ENCODE measurements at places on chromosomes 6 and 20.

DNA sequence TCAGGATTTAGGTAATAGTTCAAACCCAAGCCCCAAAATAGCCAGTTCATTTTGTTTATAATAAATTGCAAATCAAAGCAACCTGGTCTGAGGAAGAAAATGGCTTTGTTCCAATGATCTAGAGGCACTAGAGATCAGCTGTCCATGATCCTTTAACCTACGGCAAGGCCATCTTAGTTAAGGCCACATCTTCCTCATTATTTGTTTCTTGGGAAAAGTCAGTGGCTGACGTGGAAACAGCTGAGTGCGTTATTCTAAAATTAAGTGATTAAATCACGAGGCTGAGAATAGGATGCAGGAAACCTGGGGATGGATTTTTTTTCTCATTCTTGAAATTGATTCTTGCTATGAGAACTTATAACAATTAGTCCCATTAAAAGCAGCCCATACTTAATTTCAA lies 10.1 kb upstream of the TENT5A start:
- no peak for DNase-seq

GRCh38 chr20:63381781-63382431 lies 20.8 kb upstream of the CHRNA4 start:
- DNase-seq, result no peak

DNA sequence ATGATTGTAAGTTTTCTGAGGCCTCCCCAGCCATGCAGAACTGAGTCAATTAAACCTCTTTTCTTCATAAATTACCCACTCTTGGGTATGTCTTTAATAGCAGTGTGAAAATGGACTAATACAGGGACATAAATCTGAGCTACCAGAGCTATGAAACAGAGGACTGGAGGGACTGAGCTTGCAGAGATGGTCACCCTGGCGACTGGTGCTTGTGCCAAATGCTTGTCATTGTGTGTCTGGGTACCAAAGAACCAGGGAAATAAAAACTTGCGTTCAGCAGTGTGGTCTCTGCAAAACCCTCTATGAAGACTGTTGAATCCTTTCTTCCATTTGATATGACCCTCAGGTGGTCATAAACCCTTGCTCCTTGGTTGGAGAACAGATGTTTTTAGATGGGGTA lies 105.1 kb upstream of the PRL start:
- DNase-seq, result no peak

GRCh38 chr20:44395461-44396340 lies 40.2 kb downstream of the HNF4A start:
- no peak for DNase-seq

GRCh38 chr20:37946946-37947345 lies 44.0 kb downstream of the VSTM2L start:
- no peak for DNase-seq

GRCh38 chr20:62736407-62737071 lies 27.9 kb downstream of the NTSR1 start:
- DNase-seq, result no peak

DNA sequence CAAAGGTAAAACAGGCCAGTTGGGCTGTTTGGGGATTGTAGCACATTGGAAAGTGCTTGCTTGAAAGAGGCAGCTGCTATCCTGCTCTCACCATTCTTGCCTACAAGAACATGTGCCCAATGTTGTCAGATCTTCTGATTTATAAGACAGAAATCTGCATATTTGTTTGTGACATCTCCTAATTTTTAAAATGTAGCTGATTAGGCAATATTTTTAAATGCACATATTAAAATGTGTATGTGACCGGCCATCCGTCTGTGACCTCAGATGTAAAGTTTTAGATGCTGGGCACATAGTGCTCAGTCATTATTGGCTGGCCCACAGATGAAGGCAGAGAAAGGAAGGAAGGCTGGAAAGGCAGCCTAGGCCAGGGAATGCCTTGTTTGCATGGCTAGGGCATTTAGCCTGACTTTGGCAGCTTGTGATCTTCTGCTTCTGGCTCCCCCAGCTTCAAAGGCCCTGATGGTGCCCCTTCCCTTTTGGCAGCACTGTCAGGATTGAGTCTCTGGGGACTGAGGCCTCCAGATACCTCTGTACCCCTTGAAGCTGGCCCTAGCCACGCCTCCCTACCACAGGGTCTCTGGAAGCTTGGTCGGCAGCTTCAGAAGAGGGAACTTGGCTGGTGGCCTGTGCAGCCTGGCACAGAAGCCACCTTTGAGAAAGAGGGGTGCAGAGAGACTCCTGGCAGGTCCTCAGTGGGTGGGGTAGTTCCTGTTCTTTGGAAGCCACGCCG lies 6.4 kb downstream of the SNPH start:
- no peak for DNase-seq

- no peak for DNase-seq
These were observed 46.1 kb upstream of the ADGRF5 start for GRCh38 chr6:46967826-46968349.

- DNase-seq, result no peak
These were observed 32.9 kb downstream of the FRK start for GRCh38 chr6:116027801-116028200.

DNA sequence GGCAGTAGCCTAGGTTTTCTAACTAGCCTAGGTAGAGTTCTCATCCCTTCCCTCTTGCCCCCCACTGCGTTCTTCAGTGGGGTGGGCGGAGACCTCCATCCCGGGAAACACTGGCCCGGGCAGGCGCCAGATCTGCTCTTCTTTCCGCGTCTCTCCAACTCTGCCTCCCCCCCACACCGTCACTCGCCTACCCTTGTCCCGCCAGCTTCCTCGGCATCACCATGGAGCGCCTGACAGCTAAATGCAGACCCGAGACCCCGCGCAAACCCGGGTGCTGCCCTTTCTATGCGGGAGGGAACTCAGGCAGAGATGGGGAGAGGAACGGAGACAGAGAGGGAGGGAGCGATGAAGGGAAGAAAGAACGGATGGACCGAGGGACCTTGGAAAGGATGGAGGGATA lies 1494.8 kb upstream of the DEFB115 start:
- no peak for DNase-seq

GRCh38 chr6:142694054-142694453 lies 250.9 kb downstream of the HIVEP2 start:
- DNase-seq, result no peak

DNA sequence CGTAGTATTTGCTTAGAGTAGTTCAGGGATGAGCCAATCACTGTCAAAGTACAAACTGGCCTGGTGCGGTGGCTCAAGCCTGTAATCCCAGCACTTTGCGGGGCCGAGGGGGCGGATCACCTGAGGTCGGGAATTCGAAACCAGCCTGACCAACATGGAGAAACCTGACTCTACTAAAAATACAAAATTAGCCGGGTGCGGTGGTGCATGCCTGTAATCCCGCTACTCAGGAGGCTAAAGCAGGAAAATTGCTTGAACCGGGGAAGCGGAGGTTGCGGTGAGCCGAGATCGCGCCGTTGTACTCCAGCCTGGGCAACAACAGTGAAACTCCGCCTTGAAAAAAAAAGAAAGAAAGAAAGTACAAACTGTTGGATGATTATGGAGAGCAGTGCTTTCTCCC lies 27.5 kb upstream of the JARID2 start:
- no peak for DNase-seq

DNA sequence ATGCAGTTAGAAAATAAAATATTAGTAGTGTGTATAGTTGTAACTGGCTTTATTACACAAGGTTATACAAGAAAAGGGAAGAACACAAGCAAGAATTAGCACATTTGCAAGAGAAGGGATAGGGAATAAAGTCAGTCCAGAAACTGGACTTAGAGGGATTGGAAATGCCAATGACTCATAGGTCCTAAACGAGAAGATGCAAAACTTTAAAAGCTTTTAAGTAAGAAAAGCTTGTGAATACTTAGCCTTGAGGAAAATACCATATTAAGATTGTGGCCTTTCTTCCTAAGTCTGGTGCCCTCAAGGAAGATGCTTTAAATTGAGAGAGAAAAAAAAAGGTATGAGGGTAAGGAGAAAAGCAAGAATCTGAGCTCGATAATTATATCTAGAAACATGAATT lies 102.3 kb upstream of the MCHR2 start:
- DNase-seq, result peak; percentile 73

- DNase-seq, result no peak
These were observed 10.7 kb upstream of the MLIP start for GRCh38 chr6:54100411-54101006.

- peak; percentile 91 for DNase-seq
These were observed 26.2 kb downstream of the SLC16A10 start for GRCh38 chr6:111113336-111114086.

DNA sequence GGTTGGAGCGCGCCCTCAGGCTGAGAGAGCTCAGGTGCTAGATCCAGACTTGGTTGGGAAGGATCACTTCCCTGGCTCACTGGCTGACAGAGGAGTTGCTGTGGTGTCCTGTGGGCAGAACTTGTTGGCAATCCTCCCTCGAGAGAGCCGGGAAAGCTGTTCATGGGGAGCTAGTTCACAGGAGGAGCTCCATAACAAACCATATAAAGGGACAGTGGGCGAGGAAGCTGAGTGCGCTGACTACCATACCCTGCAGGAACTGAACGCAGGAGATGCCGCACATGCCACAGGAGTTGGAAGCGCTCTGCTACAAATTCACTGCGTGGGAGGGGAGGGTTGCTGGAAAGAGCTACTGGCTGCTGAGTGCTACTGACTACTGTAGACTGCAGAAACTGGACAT lies 243.2 kb downstream of the OGFRL1 start:
- DNase-seq, result no peak

- DNase-seq, result peak; percentile 30
These were observed 97.8 kb upstream of the OGFRL1 start for GRCh38 chr6:71190809-71191208.

DNA sequence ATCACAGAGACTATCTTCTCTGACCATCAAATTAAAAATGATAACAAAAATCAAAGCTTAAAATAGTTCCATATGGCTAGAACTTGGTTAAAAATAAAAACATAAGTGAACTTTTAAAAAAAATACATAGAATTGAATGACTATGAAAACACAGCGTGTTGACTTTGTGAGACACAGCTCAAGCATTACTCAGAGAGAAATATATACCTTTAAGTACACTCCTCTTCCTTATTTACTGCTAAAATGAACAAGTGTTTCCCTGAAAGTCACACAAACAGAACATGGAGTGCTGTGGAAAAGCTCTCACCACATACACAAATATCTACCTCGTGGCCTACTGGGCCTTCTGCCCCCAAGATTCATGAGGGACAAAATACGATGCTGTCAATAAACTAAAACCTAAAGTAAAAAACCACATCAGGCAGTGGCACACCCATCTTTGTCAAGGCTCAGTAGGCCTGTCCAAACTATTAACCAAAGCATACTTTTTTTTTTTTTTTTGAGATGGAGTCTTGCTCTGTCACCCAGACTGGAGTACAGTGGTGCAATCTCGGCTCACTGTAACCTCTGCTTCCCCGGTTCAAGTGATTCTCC lies 7.5 kb downstream of the FAXC start:
- no peak for DNase-seq

GRCh38 chr6:38193481-38194281 lies 374.2 kb downstream of the ZFAND3 start:
- DNase-seq, result no peak

- peak; percentile 96 for DNase-seq
These were observed 616.4 kb upstream of the AGPAT4 start for GRCh38 chr6:161890133-161890831.

DNA sequence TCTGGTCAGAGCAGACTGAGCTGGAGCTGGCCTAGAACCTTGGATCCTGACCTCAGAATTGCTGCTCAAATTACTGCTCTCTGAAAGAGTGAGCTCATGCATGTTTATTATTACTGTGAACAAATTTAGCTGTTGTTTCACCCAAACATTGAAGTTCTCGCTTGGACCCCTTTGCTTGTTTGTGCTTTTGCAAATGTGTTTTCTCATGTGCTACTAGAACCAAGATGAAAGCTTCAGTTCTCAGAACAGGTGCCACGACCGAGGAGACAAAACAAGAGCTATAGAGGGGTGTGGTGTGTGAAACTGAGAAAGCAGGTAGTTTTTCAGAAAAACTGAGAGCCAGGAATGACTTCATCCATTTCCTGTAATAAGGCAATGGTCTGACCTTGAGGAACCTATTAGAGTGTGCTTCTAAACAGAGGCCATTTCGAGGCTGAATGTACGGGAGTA lies 50.0 kb upstream of the ESR1 start:
- no peak for DNase-seq

DNA sequence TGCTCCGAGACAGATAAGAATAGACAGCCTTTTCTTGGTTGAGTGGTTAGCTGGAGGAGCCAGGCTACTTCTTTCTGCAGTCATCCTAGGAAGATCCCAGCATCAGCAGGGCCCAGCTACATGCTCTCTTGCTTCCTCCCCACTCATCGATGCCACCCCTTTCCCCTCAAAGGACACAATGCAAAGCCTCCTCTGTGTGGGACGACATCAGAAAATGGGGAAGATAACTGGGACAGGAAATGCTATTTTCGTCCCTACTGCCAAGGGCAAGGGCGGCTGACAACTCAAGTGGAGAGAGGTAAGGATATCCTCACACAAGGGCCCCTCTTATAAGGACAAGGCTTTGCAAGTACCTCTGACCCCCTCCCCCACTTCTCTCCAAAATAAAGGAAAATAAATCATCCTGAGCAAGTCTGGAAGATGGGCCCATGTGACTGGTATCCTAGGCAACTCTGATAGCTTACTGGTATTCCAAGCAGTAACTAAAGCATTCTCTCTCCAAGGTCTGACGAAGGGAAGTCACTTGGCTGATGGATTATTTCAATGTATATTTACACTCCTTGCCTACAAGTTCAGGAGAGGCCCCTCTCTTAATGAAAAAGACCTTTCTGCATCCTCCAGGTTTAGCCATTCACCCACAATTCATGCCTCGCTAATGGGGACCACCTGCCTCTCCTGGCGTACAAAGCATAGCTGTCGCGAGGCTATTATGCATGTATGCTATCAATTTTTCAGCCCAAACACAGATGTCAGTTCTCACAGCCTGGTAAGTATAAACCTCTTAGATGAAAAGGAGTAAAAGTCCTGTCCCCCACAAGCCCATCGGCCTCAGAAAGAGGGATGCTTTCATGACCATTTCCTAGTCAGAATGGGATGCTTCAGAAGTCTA lies 11.3 kb downstream of the ELMO2 start:
- DNase-seq, result no peak

DNA sequence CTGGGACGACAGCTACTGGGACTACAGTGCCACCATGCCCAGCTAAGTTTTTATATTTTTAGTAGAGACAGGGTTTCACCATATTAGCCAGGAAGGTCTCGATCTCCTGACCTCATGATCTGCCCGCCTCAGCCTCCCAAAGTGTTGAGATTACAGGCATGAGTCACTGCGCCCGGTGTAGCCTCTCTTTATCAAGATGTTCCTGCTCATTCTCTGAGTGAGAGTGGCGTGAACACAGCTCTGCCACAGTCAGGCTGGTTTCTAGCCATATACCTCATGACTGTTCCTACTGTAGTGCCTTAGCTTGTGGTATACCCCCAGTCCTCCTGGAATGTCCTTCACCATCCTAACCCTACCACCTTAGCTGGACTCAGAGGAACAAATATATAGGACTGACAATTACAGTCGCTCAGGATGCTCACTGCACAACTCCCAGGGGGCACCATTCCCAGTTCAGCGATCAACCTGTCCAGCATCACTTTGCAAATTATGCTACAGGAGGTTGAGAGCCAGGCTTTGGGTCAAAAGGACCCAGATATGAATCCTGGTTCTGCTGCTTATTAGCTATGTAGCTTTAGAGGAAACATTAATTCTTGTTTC lies 86.3 kb downstream of the CHMP4B start:
- DNase-seq, result no peak

GRCh38 chr6:74579047-74579446 lies 626.8 kb downstream of the COL12A1 start:
- DNase-seq, result no peak

GRCh38 chr20:40291493-40292135 lies 397.4 kb downstream of the MAFB start:
- DNase-seq, result no peak

GRCh38 chr6:75109022-75109421 lies 96.8 kb downstream of the COL12A1 start:
- DNase-seq, result no peak

- DNase-seq, result no peak
These were observed 503 bp upstream of the MYT1 start for GRCh38 chr20:64163776-64164122.

Measured in umbilical cord (tissue), 2 donors.